ENCODE measurements at places on chromosomes 6 and 20.

GRCh38 chr6:35214869-35215664, 1.3 kb downstream of the SCUBE3 start:
- no peak for DNase-seq

GRCh38 chr6:31794866-31795615, 511 bp downstream of the VARS1 start:
- DNase-seq: no peak

DNA sequence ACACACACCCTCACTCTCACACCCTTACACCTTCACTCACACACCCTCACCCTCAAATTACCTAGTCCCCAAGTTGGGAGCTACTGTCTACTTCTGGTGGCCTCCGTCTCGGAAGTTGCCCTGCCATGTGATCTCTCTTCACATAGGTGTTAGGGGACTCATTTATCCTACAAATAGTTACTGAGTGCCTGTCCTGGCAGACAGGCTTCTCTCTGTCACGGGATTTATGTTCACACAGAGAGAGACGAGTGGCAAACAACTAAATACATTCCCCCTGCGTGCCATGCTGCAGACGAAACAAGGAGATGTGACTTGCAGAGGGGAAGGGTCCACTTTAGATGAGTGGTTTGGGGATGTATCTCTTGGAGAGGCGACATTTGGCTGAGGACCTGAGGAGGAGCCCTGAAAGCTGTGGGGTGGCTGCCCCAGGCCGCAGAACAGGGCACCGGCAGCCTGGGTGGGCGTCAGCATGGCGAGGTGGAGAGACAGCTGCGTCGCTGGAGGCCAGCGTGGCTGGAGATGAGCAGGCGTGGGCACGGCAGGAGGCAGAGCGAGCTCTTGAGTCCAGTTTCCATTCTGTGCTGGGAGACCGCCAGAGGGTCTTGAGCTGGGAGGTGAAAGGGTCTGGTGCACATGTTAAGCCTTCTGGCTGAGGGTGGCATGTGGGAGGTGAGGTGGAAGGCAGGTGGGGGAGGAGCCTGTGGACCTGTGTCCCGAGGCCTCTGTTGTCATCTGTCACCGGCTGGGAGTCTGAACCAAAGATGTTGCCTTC, 17.2 kb downstream of the DYNLT1 start:
- DNase-seq: no peak

DNA sequence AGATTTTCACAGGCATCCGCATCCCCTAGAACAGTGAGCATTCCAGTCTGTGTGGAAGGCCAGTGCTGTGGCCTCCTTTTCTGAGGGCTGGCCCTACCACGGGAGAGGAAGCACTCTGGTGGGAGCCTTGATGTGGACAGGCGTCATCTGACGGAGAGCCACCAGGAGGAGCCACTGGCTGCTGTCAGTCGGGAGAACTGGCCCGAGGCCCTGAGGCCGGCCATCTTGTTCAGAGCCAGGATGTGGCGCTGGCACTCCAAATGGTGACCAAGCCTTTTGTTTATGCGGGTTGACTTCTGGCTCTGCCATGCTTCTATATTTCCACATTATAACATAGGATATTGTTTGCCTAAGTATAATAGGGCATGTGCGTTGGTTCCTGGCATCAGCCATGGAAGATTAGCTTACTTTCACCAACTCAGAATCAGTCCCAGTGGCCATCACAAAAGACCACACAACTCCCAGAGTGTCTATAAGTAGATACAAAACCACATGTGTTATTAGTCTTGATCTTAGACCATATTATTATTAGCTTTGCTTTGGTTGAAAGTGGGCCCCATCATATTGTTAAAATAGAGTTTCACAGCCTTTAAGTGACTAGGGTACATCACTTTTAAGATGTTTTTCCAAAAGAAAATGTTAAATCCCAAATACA, 273.9 kb upstream of the TAB2 start:
- no peak for DNase-seq

DNA sequence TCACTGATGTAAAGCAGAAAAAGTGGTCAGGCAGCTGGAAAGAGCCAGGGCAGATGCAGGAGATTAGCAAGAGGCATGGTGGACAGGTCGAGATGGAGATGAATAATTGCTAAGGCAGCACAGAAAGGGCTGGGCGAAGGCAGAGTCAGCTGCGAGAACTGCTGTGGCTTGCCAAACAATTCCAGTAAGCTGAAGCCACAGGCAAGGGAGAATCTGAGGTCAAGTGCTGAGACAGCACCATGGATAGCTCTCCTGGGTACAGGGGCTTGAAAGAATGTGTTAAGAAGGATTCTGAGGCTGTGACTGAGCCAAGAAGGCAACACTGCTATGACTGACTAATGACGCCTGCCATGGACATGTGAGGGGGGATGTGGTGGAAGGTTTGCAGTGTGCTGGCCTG, 220.8 kb upstream of the FOXA2 start:
- no peak for DNase-seq

DNA sequence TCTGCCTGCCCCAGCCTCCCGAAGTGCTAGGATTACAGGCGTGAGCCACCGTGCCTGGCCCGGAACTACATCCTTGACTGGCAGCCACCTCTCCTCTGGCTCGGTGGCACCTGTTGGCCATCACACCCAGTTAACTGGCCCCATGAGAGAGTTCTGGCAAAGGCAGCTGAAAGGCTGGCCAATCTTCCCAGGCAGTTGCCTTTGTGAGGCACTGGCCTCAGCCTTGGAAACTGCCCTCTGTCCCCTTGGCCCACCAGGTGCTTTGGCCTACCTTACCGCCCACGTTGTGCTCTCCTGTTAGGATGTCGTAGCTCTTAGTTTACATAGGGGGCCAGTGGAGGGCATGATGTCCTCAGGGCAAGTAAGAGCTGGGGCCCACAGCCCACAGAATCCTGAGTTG, 9.6 kb upstream of the MANBAL start:
- DNase-seq: no peak

DNA sequence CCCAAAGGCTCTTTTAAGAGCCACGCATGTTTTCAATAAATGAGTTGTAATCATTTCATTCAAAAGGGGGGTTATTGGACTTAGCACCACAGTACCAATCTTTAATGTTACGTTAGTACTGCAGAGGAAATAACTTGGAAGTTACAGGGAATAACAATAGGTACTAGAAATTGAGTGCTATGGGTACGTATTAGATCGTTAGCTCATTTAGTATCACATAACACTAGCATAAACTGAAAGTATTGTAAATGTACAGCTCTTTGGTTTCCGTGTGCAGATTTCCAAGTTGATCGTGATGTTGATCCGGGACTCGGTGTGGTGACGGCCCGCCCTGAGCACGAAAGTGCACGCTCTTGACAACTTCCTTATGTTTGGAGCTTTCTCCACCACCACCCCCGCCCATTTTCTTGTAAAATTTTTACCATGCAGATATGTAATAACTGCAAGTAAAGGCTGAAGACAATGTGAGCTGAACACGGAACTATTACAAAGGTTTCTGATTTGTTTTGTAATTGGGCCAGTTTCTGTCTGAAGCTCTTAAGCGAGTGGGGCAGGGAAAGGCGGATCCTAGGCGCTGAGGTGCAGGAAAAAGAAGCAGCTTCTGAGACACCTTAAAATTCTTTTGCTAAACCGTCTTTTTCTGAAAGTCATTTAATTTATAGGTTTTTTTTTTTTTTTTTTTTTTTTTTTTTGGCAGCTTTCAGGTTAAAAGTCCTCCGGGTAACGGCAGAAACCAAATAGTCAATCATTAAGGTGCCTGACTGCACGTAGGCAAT, 71.5 kb downstream of the HFE start:
- peak; percentile 92 for DNase-seq

DNA sequence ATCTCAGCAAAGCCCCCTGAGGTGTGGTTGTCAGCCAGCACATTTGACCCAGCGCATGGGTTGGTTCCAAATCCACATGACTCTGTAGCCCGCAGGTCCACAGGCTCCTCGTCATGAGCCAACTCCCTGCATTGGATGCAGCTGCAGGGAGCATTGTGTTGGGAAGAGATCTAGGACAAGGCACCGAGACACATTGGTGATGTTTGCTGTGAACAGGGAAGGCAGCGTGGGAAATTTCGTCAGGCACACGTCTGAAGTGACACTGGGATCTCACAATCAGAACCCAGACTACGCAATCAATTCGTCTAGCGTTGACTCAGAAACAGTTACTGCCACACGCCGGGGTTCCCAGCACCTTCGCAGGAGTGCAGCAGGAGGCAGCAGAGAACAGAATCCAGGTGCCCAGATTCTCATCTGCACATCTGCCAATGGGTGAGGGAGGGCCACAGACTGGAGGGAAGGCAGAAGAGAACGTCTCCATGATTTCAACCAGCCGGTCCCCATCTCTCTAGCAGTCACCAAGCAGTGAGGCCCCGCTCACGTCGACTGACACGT, 177.0 kb downstream of the TTLL2 start:
- no peak for DNase-seq

- no peak for DNase-seq
Measured at GRCh38 chr6:124441450-124441849, 520.8 kb upstream of the RNF217 start.

DNA sequence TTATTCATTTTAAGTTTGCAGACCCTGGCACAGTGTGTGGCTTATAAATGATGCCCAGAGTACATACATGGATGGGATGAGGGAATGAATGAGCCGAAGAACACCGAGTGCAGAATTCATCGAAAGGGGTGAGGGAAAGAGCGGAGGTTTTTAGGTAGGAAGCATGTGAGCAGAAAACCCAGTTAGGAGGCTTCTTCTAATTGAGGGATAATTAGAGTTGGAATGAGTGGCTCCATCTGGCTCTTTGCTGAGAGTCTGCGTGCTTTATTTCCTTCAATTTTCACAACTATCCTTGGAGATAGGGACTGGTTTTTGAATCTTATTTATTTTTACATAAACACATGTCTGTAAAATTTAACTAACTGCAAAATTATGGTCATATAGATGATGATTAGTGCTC, 150.7 kb downstream of the DOK5 start:
- DNase-seq: no peak

- DNase-seq: no peak
Measured at GRCh38 chr6:139129284-139129683, 5.6 kb upstream of the HECA start.

DNA sequence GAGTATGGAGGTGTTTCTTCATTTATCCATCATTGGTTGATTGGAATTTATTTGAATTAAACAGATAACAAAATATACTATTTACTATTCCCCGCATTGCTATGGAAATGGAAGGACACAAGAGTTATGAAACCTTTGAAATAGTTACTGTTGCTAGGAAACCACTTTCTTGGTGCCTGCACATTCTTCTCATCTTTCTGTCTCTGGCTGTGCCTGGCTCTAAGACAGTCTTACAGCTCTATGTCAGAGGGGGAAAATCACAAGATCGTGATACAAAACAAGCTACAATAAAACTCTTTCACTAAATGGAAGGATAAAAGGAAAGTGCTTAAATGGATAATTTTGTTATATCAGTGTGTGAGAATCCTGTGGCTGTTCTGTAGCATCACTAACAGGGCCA, 453.0 kb downstream of the LMBRD1 start:
- no peak for DNase-seq

- DNase-seq: no peak
Measured at GRCh38 chr6:167892835-167893815, 66.4 kb downstream of the AFDN start.

DNA sequence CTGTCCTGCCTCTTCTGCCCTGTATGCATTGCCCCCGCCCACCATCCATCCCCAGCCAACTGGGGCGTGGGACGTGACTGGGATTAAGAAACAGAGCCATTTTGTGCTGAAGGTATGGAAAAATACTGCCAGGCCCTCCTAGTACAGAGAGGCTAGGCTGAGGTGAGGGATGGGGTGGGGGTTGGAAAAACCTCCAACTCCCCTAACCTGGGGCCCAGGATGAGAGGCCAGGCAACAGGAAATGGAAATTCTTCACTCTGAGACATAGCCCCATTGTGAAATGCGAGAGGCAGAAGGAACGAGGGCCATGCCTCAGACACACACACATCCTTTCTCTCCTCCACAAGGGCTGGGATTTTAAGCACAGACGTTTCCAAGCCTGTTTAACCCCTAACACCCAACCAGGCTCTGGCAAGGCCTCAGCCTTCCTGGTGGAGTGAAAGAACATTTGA, 19.9 kb downstream of the KCNK5 start:
- DNase-seq: no peak

- DNase-seq: no peak
Measured at GRCh38 chr20:54097236-54097529, 26.8 kb upstream of the BCAS1 start.

GRCh38 chr6:41502566-41502916, 43.6 kb upstream of the FOXP4 start:
- no peak for DNase-seq

DNA sequence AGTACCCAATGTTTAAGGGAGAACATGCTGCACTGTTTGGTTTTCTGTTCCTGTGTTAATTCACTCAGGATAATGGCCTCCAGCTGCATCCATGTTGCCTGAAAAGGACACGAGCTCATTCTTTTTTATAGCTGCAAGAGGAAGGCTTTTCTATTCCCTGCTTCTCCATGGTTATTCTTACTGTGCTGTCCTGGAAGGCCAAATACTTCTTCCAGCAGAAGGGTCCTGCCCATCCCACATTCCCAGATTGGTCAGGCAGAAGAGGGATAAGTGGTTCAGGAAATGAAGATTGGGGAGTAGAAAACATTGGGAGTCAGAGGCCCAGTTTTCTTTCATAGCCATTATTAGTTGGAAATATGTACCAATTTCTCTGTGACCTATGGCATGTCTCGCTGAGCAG, 122.4 kb downstream of the TCP11 start:
- no peak for DNase-seq

DNA sequence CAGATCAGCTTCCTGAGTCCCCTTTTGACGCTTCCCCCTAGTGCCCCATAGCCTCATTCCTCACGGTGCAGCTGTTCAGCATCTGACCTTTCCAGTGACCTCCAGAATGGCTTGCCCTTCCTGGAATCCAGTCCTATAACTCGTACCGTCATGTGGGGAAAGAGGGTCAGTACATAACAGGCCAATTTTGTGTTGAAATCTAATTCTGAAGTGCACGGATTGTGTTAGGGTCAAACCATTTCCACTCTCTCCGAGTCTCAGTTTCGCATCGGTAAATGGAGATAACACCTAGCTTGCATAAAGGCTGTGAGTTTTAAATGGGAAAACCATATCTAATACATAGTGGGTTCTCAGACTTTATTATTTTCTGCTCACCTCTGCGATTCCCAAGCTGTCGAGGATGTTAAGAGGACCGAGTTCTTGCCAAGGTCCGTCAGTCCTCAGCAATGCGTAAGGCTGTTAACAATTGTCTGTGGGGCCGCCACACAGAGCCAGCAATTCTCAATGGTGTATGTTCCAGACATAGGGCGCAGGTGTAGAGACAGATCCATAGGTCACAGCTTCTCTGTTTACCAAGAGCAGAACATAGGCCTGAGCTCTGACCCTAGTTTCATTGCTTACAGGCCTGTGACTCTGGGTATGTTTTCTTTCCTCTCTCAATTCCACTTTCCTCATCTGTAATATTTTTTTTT, 45.5 kb upstream of the CCR6 start:
- no peak for DNase-seq

- DNase-seq: no peak
Measured at GRCh38 chr20:53175135-53175780, 203.1 kb downstream of the TSHZ2 start.

GRCh38 chr6:95404777-95405176, 172.6 kb upstream of the MANEA start:
- no peak for DNase-seq

DNA sequence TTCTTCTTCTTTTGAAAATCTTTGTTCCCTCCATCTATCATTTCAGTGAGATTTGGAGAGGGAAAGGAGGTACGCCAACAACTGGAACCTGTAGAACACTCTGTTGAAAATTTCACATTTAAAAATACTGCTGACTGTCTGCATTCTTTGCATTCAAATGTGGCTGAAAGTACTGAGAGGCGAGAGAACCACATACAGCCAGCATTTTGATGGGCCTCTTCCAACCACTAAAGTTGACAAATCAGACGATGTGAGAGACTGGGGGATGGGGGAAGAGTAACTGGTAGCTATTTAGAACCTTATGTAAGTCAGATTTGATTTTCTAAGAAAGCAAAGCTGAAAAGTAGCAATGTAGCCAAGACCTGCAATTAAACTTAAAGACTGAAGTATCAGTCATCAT, 77.5 kb downstream of the FKBP5 start:
- DNase-seq: no peak

Data from KG1 (cell line).